ENCODE measurements at places on chromosomes 1 and 21.

DNA sequence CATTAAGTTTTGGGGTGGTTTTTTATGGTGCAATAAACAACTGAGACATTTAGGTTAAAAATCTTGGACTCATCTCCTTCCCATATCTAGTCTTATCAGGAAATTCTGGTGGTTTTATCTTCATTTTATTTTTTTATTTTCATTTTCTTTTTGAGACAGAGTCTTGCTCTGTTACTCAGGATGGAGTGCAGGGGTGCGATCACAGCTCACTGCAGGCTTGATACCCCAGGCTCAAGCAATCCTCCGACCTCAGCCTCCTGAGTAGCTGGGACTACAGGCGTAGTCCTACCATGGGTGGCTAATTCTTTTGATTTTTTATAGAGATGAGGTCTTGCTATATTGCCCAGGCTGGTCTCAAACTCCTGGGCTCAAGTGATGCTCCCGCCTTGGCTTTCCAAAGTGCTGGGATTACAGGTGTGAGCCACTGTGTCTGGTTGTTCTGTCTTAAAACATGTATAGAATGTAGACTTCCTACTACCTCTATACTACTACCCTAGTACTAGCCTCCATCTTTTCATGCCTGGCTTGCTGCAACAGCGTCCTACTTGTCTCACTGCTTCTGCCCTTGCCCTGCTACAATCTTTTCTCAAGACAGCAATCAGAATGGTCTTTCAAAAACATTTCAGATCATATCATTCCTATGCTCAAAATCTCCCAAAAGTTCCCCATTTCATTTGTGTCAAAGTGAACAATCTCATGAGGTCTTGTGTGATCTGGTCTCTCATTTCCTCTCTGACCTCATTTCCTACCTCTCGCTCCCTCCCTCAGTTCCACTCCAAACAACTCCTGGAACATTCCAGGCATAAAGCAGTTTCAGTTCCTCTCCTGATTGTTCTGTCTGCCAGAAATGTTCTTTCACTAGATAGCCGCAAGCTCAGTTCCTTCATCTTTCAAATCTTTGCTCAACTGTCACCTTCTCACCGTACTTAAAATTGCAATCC lies 5.9 kb upstream of the FCGR2A start:
- DNase-seq: no peak

- DNase-seq: no peak
These were observed 26.4 kb upstream of the CLIC6 start for GRCh38 chr21:34642211-34643075.

- DNase-seq: no peak
These were observed 4.7 kb downstream of the RGS8 start for GRCh38 chr1:182679684-182680083.

- DNase-seq: peak; percentile 21
These were observed 2.6 kb upstream of the IFI44L start for GRCh38 chr1:78617615-78618026.

DNA sequence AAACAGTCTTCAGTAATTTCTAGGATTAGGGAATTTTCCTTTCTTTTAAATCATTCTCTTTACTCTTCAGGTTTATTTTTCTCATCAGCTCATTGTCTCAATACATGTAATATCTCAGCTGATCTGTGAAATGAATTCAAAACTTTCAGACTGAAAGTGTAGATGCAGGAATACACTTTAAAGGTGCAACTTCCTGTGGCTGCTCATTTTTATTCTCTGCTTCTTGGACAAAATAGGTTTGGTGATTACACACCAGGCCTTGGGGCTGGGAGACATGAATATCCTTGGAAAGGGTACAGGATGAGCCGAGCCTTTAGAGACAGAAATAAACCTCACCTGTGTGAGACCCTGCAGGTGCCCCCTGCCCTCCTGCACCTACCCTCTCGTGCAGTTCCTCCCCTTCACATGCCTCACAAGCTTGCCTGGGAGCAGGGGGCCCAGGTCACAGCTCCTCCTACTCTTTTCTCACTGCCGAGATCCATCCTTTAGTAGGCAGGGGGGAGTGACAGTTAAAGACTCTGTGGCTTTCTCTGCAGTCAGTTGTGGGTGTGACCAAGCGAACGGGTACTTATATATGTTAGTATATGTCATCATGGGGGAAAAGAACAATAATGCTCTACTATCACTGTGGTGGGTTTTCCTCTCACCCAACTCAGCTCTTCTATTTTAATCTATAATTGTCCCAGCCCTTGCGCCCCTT lies 23.6 kb downstream of the XCL2 start:
- no peak for DNase-seq

GRCh38 chr1:6612641-6613360 lies 730 bp upstream of the PHF13 start:
- DNase-seq: peak; percentile 78

DNA sequence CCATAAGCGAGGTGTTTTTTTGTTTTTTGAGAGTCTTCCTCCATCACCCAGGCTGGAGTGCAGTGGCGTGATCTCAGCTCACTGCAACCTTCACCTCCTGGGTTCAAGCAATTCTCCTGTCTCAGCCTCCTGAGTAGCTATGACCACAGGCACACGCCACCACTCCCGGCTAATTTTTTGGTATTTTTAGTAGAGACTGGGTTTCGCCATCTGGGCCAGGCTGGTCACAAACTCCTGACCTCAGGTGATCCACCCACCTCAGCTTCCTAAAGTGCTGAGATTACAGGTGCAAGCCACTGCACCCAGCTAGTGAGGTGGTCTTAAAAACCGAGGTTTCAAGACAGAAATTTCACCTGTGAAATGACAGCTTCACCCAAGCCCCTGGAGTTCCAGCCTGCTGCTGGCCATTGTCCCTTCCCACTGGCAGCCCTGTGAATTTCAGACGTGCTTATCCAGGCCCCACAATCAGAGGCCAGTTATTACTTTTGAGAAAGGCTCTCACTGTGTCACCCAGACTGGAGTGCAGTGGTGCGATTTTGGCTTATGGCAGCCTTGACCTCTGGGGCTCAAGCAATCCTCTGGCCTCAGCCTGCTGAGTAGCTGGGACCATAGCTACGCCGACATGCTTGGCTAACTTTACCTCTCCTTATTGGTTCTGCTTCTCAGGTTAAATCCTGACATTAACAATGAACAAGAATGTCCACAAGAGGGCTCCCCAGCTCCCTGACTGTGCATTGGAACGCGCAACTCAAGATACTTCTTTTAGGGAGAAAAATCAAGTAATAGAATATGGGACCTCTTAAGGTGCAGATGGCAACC lies 19.4 kb downstream of the ENO1 start:
- no peak for DNase-seq

DNA sequence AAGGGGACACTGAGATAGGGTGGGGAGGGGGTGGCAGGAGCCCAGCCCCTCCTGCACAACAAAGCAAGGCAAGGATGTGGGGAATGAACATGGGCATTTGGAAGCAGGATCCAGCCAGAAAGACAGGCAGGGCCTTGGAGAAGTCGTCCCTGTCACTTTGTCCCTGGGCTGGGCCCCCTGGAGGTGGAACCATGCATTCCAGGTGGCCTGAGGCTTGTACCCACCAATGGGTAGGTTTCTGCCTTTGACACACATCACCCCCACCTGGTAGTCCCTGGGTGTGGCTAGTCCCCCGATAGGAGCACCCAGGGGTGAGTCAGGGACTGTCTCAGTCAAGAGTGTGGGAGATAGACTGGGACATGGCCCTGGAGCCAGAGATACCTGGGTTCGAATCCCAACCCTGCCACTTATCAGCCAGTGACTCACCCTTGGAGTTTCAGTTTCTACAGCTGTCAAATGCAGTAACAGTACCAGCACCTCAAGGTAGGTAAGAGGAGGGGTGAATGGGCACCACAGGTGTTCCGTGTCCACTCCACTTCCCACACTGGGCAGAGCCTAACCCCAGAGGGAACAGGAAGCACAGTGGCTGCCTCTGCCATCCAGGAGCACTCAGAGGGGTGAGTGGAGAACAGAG lies 10.0 kb downstream of the PLA2G2D start:
- no peak for DNase-seq

DNA sequence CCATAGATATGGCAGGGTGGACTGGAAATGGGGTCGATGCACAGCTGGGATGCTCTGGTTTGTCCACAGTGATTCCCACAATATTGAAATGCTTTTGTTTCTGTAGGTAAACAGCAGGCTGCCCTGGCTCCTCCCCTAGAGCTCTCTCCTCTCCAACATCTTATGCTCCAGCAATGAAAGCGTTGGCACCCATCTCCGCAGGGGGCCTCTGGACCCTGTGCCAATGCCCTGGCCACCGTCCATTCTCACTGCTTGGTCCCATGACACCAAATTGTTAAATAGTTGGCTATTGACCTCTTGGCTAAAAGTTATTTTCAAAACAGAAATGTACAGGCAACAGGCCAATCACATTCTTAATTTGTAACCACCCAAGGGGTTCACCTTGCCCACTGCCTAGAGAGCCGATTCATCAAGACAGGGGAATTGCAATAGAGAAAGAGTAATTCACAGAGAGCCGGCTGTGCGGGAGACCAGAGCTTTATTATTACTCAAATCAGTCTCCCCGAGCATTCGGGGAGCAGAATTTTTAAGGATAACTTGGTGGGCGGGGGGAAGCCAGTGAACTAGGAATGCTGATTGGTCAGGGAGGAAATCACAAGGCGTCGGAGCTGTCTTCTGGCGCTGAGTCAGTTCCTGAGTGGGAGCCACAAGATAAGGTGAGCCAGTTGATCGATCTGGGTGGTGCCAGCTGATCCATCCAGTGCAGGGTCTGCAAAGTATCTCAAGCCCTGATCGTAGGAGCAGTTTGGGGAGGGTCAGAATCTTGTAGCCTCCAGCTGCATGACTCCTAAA lies 76.9 kb upstream of the B3GALT5 start:
- no peak for DNase-seq

DNA sequence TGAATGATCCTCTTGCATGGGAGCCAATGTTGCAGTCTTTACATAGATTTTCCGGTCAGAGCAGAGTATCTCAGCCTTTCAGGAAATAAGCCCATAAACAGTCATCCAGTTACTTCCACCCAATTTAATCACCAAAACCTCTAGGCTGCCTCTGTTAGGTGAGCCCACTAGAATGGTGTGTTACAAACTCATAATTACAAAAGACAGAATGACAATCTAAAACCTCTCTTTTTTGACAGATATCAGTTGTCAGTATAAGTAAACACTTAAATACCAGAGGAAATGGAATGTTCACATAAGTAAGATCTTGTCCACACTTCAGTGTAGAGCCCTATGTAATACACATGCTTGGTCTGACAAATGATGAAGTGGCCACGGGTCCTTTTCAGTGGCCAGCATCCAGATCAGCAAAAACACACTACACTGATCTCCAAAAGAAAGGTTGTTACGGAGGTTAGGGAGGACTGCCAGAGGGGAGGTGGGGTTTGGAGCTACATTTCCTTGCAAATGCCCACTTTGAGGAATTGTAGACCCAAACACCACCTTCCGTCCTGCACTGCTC lies 71.3 kb upstream of the FBXO28 start:
- DNase-seq: no peak

DNA sequence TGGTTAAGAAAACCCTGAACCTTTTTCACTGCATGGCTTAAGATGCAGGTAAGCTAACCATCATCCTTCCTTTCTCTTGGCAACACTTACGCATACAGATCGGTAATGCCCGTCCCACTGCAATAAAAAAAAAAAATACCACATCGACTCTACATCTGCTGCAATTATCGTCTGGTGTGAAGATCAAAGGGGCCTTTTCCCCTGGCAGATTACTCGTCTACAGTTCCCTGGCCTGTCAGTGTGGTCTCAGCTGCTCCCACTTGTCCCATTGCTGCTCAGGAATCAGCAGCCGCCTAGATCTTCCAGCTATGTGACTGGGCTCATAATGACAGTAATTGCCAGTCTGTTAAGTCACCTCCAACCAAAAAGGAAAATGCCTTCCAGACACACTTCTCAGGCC lies 133.1 kb downstream of the SETD4 start:
- peak; percentile 77 for DNase-seq

GRCh38 chr1:119898530-119898929 lies 2.2 kb upstream of the ADAM30 start:
- no peak for DNase-seq

DNA sequence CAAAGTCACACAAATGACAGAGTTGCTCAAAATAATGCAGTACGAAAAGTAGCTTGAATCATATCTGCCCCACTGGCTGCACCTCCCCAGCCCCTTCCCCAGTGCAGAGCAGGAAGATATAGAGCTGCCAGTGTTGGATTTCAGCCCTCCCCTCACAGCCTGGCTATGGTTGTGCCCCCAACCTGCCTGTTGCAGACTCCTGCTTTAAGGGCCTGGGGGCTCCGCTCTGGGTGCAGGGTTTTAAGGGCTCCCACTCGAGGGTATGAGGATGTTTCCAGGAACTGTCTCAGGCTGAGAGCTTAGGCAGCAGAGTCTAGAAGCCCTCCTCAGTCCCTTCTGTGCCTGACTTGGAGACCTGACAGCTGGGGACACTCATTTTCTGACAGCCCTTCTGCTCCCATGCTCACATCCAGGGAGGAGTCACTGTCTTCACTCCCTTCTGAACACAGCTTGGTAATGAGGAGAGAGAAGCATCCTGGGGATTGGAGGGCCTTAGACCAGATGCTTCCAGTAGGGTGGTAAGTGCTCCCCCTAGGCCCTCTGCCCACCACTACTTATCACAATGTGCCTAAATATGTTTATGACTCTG lies 4.6 kb downstream of the S100A9 start:
- DNase-seq: no peak
